Right atrium auricular region (tissue), 2 donors: ENCODE measurements at places on chromosomes 5 and 9.

- no peak for DNase-seq
These were observed 112.3 kb upstream of the WWC1 start for GRCh38 chr5:168179192-168179593.

DNA sequence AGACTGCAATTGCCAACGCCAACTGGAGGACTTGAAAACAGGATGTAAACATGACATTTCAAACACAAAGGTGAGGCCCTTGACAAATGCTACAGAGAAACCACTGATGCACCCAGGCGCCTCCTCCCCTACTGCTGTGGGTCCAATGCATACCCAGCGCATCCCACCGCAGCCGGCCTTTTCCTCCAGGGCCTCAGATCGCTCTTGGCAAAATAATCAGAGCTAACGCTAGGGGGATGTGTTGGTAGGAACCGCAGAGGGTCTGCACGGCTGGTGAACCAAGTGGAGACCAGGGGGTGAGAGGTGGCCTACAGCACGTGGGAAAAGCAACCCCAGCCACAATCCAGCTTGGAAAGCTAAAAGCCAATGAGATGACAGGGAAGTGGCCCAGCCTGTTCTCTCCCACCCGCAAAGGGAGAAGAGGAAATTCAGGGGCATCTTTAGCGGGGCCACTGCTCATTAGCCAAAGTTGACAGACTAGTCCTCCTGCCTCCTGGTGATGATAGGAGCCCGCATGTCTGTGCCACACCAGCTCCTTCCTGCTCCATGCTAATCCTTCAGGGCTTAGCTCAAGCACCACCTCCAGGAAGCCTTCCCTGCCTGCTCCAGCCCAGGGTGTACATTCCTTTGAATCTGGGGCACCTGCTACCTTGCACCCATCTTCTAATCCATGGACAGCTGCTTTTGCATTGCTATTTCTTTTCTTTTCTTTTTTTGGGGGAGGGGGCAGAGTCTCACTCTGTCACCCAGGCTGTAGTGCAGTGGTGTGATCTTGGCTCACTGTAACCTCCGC is 5.9 kb downstream of the FAM163B start:
- DNase-seq = no peak

GRCh38 chr5:30768056-30768690 is 425.3 kb upstream of the CDH6 start:
- no peak for DNase-seq

GRCh38 chr9:570187-570586 is 271.3 kb upstream of the DMRT1 start:
- DNase-seq = no peak

- peak; percentile 63 for DNase-seq
These were observed 1.3 kb downstream of the NIM1K start for GRCh38 chr5:43193181-43193893.

DNA sequence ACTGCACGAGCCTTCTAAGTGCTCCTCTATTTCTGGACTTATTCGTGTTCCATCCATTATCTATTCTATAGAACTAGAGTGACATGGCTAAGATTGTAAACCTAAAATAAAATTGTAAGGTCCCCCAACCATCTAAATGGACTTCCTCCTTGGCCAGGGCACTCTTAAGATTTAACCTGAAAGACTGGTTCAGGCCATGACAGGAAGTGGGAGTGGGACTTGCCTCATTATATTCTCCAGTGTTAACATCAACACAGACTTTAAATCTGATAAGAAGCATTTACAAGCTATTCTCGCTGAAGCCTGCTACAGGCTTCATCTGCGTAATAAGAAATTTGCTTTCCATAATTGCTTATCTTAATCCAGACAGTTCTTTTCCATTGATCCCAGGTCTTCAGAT is 117.0 kb downstream of the SSBP2 start:
- no peak for DNase-seq

- no peak for DNase-seq
These were observed 330.0 kb downstream of the ARRDC3 start for GRCh38 chr5:91052977-91053740.

DNA sequence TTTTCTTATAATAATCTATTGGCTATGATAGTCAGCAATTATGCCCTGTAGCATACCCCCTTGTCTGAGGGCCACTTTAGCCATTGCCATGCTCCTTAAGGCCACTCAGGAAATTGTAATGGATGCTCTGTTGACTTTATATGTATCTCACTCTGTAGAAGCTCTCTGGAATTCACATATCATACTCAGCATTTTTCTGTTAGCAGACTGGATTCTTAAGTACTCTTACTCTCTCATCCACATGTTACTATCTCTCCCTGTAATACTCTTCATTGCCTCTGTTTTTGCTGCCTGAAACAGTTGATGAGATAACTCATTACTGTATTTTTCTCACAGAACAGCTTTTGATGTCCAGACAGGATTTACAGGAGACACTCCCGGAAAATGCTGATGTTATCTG is 24.2 kb downstream of the TMEM232 start:
- DNase-seq = no peak

GRCh38 chr9:125372441-125373226 is 111.0 kb downstream of the GAPVD1 start:
- DNase-seq = no peak

DNA sequence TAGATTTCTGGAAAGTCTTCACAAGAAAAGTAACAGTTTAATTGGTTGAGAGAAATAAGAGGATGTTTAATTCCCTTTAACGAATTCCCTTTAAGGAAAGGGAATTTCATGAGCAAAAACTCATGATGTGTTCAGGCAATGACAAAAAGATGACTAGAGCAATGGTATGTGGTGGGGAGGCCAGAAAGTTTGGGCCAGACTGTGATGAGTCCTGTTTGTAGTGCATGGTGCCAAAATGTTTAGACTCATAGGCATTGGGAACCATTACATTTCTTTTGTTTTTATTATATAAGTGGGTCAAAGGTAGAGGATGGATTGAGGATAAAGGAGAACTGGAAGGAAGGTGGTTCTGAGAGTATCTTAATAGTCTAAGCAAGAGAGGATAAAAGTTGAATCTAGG is 10.9 kb downstream of the CNTRL start:
- DNase-seq = no peak

DNA sequence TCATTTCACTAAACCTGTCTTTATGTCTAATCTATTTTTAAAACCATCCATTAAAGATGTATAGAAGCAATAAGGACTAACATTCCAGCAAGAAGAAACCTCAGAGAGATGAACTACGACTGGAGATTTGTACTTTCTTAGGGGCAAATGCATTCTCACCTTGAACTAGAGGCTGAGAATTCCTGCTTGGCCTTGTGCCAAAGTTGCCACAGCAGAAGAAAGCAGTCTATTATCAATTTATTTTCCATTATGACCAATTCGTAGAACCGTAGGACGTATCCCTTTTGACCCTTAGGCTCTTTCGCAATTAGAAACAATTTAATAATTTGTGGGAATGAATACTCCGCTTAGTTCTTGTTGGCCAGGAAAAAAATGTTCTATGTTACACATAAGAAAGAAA is 1647.4 kb upstream of the CDH9 start:
- no peak for DNase-seq

DNA sequence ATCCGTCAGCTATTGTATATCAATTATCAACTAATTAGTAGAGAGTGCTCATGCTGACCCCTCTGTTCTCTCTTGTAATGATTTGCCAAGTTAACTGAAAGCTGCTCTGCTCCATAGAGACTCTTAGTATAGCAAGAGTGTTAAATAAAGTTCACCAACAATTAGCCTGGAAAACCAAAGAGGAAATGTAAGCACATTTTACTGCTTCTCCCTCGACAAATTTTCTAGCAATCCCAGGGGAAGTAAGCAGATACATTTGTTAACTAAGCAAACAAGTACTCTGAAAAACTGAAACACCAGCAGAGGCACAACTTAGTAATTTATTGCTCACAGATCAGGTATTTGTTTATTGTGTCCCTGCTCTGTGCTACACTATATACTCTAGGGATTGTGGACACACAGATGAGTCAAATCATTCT is 162.2 kb downstream of the GLIS3 start:
- DNase-seq = no peak

DNA sequence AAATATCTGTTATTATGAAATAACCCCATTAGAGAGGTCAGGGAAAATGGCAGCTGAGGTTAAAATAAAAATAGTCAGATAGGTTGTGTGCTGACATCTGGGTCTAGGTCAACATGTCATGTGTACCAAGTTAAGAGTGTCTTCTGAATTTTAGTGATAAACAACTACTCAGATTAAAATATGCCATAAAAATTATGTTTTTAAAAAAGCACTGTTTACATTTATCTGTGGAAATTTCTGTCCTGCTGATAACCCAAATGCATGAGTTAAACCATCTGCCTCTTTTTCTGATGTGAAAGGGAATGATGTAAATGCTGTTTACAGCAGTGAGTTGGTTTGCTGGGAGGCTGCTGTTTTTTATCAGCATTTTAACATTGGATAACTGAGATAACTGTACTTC is 361.2 kb upstream of the TARS1 start:
- DNase-seq = no peak

DNA sequence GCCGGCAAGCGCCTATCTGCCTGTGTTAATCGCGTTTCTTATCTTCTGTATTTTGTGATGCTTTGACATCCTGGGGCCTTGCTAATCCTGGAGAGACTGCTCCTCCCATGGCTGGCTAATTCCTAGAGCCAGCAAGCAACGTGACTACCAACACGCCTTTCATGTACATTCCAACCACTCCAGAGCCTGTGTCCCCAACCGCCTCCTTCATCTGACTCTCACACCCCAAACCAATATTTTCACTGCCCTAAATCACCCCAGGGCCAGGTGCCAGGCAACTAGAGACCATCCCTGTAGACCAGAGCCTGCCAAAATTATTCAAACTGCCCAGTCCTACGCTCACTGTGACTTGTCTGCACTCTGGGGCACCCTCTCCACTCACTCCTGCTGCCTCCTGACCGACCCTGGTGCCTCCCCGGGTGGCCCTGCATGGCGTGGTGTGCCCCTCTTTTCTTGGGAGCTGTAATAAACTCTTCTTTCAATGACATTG is 50.5 kb upstream of the COL5A1 start:
- DNase-seq = peak; percentile 57

GRCh38 chr5:17995997-17996396 is 361.7 kb downstream of the TAF11L14 start:
- no peak for DNase-seq

- peak; percentile 16 for DNase-seq
These were observed 12.0 kb downstream of the FOXI1 start for GRCh38 chr5:170117736-170118135.

- no peak for DNase-seq
These were observed 196.4 kb downstream of the RFX3 start for GRCh38 chr9:3329361-3329760.

- DNase-seq = no peak
These were observed 175.1 kb downstream of the CD180 start for GRCh38 chr5:67021521-67021920.

- DNase-seq = no peak
These were observed 12.8 kb upstream of the TMEM245 start for GRCh38 chr9:109132567-109133021.

- no peak for DNase-seq
These were observed 35.2 kb downstream of the DTWD2 start for GRCh38 chr5:118952992-118953651.

DNA sequence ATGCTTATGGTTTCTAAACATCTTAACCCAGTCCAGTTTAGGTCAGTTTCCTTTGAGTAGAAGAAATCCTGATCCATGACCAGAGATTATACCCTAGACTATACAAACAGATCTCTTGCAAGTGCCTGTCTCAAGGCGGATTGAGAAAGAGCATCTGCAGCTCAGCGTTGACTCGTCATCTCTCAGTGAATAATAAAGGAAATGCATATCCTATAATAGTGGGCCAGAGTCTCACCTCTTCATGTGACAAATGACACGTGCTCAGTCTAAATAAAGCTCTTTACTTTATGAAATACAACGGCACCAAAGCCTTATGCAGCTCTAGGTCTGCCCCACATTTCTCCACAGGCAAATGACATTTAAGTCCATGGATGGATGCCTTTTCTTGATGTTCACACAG is 179.4 kb upstream of the NR3C1 start:
- DNase-seq = no peak

- no peak for DNase-seq
These were observed 7.2 kb upstream of the ADRA1B start for GRCh38 chr5:159909126-159909525.

DNA sequence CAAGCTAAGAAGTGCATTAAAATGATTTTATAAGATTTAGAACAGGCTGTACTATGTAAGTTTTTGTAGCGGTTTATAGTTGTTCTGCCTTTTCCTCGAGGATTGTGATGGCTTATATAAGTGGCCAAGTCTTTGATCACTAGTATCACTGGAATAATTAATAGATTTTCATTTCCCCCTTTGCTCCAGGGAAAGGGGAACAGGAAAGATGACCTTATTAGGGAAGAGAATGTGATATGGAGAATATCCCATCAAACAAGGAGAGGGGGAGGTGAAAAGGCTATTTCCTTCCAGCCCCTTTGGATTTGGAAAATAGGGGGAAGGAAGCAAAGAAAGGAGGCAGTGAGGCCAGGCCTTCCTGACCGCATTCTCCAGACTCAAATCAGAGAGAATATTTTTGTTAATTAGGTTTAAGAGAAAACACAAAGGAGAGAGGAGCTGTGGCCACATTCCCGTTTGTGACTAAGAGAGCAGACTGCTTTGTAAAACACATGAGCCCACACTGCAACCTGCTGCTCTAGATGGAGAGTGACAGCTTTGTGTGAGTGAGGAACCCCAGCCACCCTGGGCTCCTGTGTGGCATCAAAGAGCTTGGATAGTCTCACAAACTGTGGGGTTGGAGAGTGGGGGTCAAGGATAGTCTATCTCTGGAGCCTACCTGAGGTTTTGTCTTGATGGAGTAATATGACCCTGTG is 359.5 kb downstream of the DTWD2 start:
- no peak for DNase-seq

GRCh38 chr5:120518581-120518980 is 54.5 kb downstream of the PRR16 start:
- DNase-seq = no peak

DNA sequence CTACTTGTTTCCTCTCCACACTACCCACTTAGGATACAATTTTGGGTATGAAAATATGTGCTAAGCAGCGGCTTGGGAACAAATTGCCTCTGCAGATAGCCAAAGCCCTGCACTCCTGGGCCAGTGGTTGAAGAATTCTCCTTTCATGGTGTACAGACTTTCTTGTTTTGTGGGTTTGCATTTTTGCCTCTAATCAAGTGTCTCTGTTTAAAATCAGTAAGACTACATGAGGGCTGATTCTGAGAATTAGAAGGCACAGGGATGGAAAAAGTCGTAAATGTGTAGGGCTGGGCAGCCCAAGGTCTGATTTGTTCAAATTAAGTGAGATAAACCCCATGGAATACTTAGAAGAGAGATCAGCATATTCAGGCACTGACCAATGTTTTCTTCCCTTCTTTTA is 103.7 kb upstream of the CD180 start:
- no peak for DNase-seq

GRCh38 chr9:136082496-136083361 is 12.4 kb downstream of the NACC2 start:
- no peak for DNase-seq
